ENCODE measurements at places on chromosomes 6 and 20. TPM values are rescaled to one million over a fixed set of nuclear protein-coding genes. Genes with fewer than 3 reads are reported as not detected.

Gene PSORS1C2
- total RNA-seq, result not detected

- no peak for DNase-seq
These were observed 61.6 kb downstream of the SNAP25 start for GRCh38 chr20:10280018-10280908.

Gene C6orf163
- 1.5 TPM for total RNA-seq

DNA sequence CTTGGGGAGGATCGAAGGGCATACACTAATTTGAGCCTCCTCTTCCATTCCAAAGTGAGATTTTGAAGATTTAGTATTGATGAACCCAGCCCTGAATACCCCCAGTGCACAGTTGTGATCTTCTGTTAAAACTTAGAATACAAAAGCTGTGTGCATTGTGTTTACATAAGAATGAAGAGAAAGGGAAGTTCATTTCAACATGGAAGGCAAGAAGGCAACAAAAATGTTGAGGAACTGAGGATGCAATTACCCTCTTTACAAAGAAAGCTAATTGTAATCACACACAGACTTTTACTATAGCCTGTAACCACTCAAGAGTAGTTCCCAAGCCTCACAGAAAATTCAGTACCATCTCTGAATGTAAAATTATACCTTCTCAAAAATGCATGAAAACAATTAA, 49.3 kb downstream of the GFOD1 start:
- no peak for DNase-seq

DNA sequence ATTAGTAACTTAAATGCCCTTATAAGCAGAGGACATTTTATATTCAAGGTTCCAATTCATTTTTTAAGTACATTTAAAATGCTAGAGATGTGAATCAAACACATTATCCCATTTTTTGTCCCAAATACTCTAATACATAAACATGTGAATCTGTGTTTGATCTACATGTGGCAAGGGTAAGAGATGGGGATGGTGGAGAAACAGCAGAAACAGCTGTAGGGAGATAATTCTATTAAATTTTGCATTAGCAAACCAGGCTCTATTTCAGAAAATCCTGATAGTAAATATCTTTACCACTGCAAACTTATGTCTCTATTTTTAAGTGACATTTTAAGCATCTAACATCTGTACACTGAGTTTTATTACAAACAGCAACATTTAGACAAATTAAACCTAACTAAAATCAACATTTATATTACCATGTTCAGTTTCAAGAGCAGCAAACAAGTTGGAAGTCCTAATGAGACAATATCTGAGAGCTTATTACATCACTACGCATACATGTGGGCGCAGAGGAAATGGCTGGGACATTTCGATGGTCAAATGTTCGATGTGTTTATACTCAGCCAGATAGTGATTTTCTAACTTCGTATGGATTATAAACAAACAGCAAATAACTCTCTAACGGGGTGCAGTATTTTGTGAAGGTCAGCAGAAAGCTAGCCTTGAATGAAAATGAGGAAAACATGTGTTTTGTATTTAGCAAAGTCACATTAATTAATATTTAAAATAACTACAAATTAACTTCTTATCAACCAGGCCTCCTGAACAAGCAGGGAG, 165.1 kb downstream of the GJA1 start:
- no peak for DNase-seq

Gene ACTL10
- total RNA-seq, result 4.1 TPM

GRCh38 chr6:35014341-35014740, 125.3 kb downstream of the ANKS1A start:
- DNase-seq, result no peak

Gene CAGE1
- 0.10 TPM for total RNA-seq

DNA sequence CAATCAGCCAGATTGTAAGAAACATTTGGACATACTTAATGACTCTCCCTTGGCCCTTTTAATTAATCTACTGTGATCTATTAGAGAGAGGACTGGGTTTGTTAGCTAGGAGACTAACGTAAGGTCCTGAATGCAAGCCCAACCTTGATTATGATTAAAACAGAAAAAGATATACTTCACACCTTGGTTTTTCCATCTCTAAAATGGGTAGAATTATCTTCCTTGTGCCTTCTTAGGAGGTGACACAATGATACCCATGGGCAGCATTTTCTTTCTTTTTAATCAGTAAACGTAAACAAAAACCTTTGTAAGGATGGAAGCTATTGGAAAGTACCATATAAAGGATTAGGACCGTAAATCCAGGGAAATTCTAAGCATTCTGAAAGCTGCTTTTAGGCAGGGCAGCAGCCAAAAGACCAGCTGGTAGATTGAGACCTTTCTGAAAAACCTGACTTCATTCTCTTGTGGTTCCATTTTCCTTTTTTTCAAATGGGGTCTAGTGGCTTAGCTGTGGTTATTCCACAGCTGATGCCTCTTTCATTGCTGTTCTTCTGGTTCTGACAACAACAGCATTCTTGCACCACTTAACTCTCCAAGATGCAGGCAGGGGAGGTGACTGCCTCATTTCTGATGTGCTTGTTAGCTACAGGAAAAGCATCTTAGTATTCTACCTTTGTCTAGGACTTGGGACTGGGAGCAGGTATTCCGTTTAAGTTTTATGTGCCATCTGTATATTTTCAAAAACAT, 27.4 kb downstream of the RREB1 start:
- no peak for DNase-seq

GRCh38 chr6:98024359-98024758, 741.3 kb upstream of the MMS22L start:
- no peak for DNase-seq

Gene TOX2
- total RNA-seq, result 0.52 TPM

Gene FAM83D
- total RNA-seq, result 11.8 TPM

DNA sequence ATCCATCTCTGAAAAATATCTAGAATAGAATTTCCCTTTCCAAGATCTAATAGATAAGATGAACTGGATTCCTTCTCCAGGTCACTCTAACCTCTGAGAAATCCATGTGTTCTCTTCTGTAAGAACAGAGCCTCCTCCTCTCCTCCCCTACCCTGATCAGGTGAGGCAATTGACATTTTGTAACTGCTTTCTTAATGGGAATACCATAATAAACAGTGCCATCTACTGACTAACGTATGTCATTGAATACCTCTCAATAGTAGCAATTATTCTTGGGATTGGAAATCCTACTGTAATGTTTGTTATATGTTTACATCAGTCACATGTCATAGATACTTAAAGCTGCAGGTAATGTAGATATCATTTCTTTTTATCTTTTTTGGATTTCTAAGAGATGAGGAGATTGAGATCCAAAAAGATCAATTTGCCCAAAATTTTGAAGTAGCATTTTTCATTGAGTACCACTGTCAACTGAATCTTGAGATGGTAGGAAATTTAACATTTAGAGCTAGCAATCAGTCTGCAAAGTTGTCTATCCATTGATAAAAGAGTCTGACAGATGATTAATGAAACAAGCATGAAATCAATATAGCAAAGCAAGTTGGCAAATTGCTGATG, 365.8 kb upstream of the HSF2 start:
- DNase-seq, result no peak

DNA sequence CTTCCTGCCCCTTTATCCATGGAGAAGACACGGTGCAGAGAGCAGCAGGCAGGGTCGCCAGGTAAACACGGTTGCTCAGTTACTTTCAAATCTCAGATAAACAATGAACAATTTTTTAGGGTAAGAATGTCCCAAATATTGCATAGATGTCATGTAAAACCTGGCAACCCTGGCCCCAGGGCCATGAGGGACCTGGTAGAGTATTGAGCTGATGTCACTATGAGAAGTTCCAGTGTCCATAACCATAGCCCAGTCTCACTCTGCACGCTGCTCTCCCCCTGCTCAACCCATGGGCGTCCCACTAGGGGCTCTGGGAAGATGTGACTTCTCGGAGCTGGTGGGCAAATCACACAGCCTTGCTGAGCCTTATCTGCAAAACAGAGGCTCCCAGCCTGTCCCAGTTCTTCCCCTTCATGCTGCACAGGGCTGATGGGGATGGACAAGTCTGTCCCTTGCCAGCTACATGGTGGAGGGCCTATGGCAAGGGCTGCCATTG, 71.3 kb upstream of the TOP1 start:
- no peak for DNase-seq

GRCh38 chr6:168884646-168885086, 369.0 kb downstream of the THBS2 start:
- DNase-seq, result peak; percentile 77

Gene MCHR2
- total RNA-seq, result not detected

DNA sequence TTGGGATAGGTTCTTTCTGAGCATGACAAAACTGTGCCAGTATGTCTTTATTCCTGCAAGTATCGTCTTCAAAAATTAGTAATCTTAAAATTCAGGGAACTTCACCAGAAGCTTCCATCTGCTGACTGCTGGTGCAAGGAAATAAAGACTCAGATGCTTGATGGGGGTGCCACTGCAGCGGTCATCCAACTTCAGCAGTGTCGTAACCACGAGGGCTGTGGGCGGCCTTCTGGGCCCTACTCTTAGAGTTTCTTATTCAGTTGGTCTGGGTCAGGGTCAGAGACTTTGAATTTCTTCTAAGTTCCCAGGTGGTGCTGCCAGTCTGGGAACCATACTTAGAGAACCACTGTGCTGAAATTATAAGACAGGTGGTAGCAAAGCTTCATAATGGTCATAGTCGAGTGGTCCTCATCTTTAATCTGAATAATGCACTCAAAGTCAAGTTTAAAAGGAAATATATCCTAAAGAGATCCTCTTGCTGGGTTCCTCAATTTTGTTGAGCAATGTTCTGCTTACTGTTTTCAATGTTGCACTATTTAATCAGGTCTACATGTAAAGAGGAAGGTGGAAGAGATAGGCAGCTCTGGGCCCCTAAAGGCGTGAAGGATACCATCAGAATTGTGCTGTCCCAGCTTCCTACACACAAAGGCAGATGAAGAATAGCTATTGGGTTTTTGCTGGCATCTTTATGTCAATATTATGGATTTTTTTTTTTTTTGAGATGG, 165.4 kb upstream of the GMDS start:
- no peak for DNase-seq

DNA sequence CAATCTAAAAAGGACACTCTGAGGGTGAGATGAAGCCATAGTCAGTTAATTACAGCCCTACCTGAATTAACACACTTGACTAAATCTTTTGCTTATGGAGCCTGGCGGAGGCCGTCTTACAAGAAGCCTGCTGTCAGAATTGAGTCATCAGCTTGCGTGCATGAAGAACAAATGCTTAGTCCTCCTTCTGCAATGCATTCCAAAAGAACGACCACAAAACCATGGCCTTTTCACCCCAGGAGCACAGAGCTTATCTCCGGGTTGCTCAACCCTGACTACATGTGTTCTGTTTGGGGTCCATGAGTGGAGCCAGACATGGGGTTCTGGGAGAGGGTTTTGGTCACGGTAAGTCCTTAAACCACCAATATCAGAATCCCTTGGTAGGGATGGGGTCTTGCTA, 318.1 kb downstream of the CLIC5 start:
- no peak for DNase-seq

- no peak for DNase-seq
These were observed 410.7 kb upstream of the SULF2 start for GRCh38 chr20:48196001-48196400.

GRCh38 chr6:3109761-3110160, 8.8 kb upstream of the BPHL start:
- DNase-seq, result no peak

GRCh38 chr6:15745781-15746180, 83.0 kb upstream of the DTNBP1 start:
- DNase-seq, result no peak

GRCh38 chr6:41963371-41963770, 21.8 kb upstream of the CCND3 start:
- no peak for DNase-seq

DNA sequence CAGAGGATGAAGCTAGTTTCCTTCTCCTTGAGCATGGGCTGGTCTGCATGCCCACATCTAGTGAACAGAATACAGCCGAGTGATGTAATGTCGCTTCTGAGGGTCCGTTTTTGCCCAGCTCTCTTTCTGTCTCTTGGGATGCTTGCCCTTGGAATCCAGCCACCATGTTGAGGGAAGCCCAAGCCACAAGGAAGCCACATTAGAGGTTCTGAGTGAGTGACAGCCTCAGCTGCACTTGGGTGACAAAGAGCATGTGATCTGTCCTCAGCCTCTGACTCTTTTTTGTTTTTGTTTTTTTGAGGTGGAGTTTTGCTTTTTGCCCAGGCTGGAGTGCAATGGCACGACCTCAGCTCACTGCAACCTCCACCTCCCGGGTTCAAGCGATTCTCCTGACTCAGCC, 100.6 kb upstream of the SALL4 start:
- no peak for DNase-seq

Gene NPEPL1
- 13.7 TPM for total RNA-seq

DNA sequence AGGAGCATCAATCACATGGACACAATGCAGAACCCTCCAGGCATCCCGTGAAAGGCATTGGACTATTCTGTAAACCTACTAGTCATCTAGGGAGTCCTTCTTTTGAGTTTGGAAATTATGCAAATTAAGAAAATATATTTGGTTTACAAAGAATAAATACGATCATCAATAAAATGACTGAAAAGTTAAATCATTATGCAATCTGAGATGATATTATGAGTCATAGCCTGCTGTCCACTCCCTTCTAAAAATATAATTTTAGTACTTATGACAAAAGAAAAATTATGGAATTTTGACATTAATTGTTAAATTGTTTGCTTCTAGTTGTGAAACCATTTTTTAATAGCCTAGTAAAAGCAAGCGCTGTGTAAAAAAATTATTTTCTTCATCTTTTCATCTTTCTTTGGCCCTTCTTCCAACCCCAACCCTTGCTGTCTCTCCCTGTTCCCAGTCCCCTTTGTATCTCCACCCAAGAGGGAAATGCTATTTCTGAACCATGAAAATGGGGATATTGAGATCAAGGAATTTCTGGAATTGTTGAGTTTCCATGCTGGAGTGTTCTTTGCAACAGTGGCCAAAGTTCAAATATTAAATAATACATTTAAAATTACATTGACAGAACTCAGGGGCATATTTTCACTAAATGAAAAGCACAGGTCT, 599.8 kb downstream of the COL12A1 start:
- DNase-seq, result no peak

- no peak for DNase-seq
These were observed 71.4 kb upstream of the PRSS16 start for GRCh38 chr6:27176096-27176495.

DNA sequence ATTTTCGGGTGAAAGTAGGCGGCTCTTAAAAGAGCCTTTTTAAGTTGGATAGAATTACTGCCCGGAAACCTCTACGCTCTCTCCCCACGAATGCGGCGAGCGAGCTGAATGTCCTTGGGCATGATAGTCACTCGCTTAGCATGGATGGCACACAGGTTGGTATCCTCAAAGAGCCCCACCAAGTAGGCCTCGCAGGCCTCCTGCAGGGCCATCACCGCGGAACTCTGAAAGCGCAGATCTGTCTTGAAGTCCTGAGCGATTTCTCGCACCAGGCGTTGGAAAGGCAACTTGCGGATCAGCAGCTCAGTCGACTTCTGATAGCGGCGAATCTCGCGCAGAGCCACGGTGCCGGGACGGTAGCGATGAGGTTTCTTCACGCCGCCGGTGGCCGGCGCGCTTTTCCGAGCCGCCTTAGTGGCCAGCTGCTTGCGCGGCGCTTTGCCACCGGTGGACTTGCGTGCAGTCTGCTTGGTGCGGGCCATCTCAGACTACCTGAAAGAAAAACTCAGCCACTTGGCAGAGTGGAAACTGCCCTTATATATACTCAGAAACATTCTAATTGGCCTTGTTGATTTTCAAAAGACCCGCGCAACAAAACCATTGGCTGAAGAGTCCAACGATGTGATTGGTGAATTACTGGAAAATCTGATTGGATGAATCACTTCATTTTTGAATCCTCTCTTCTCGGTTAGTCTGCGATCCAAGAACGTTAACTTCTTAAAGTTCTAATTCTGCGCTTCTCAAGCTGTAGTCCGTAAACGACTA, 93.9 kb upstream of the BTN3A2 start:
- DNase-seq, result peak; percentile 79

Measured in activated naive CD8-positive, alpha-beta T cell treated with anti-CD3 and anti-CD28 coated beads for 36 hours (primary cell).